Occipital lobe (tissue), 3 donors: ENCODE measurements at places on chromosomes 11 and 22. TPM values are rescaled to one million over a fixed set of nuclear protein-coding genes. Genes with fewer than 3 reads are reported as not detected.
A peak's percentile ranks its signal among the peaks of the same experiment; 100 is the strongest.

GGT5 gene
- 0.94 TPM for total RNA-seq

TRPM5 gene
- total RNA-seq = not detected

DNA sequence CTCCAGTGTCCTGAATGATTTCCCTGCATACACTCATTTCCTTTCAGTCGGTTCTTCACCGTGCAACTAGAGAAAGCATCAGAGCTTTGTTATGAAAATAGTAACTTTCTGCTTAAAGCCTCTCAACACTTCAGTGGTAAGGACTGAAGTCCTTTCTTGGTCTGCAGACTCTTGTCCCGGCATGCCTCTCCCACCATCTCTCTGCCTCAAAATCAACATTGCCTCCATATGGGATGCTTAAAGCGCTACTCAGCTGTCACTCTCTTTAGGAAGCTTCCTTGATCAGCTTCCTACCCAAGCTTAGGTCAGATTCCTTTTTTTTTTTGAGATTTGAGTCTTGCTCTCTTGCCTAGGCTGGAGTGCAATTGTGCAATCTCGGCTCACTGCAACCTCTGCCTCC, 36.7 kb downstream of the APLP2 start:
- DNase-seq = no peak

HTR3A gene
- total RNA-seq = 0.31 TPM

GRCh38 chr22:45584121-45584570, 81.5 kb downstream of the FBLN1 start:
- peak; percentile 9 for DNase-seq

DNA sequence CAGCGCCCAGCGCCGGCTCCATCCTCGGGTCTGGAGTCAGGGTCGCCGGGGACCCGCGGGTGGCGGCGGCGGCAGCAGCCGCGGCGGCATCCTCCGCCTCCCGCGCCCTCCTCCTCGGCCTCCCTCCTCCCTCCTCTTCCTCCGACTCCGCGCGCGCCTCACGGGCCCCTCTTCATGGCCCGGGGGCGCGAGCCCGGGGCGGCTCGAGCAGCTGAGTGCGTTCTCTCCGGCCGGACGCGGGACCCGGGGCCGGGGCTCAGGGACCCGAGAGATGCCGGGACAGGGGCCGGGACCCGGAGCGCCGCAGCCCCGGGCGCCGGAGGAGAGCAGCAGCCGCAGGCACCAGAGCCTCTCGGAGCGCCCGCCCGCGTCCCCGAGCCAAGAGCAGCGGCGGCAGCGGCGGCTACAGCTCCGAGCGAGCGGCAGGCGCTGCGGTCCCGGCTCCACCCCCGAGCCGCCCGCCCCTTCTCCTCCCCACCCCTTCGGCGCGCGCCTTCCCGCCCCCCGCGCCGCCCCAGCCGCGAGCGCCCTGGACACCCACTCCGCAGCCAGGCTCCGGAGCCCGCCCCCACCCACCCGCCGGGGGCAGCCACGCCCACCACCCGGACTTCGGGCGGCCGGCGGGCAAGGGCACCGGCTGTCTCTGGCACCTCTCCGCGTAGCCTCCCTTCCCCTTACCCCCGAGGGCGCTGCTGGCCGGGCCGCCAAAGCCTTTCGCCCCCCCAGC, at the start of gene CHST1:
TSS of gene CHST1 (minus strand) at position 417 of the 727 bp plus-strand sequence. CDS start 14,699 bp downstream, outside the sequence.
- DNase-seq = peak; percentile 56

TCN2 gene
- 8.4 TPM for total RNA-seq

OR8K1 gene
- total RNA-seq = not detected

BRSK2 gene
- total RNA-seq = 32.8 TPM

- DNase-seq = no peak
These were observed 29.5 kb upstream of the RRM1 start for GRCh38 chr11:4065086-4065485.
